Inflammatory macrophage treated with lipopolysaccharide for 1 hour (primary cell): ENCODE measurements at places on chromosomes 2 and 18.

DNA sequence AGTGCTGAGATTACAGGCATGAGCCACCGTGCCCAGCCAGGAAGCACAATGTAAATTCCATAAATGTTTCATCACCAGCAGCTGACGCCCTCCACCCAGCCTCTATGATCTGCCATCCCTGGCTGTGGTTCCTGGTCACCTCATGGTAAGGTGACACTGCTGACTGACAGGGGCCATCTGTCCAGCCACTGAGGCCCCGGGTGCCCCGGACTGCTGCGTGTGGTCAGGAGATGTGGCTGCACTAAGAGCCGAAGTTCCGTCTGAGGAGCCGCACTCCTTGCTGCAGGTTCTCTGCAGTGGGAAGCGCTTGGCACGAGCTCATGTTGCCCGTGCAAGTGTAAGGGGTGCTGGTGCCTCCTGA lies 10.9 kb downstream of the NTSR2 start:
- DNase-seq, result no peak

DNA sequence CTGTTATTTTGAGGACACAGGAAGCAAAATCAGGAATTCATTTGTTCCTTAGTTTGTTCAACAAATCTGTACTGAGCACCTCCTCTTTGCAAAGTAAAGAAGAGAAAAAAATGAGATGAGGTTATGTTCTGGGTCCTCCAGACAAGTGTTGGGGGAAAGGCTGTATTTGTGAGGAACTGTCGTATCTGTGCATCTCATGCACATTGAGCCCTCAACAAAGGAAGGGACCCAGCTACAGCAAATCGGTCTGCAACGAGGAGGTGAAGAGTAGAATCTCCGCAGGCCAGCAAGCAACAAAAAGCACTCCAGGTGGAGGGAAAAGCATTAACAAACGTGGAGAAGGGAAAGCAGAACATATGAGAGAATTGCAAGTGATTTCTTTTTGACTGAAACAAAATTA lies 143.0 kb upstream of the CYP1B1 start:
- no peak for DNase-seq

GRCh38 chr2:109494351-109494750 lies 119.4 kb downstream of the SEPTIN10 start:
- no peak for DNase-seq

- DNase-seq, result peak; percentile 57
Observed at GRCh38 chr2:10665833-10666232, 23.9 kb downstream of the NOL10 start.

DNA sequence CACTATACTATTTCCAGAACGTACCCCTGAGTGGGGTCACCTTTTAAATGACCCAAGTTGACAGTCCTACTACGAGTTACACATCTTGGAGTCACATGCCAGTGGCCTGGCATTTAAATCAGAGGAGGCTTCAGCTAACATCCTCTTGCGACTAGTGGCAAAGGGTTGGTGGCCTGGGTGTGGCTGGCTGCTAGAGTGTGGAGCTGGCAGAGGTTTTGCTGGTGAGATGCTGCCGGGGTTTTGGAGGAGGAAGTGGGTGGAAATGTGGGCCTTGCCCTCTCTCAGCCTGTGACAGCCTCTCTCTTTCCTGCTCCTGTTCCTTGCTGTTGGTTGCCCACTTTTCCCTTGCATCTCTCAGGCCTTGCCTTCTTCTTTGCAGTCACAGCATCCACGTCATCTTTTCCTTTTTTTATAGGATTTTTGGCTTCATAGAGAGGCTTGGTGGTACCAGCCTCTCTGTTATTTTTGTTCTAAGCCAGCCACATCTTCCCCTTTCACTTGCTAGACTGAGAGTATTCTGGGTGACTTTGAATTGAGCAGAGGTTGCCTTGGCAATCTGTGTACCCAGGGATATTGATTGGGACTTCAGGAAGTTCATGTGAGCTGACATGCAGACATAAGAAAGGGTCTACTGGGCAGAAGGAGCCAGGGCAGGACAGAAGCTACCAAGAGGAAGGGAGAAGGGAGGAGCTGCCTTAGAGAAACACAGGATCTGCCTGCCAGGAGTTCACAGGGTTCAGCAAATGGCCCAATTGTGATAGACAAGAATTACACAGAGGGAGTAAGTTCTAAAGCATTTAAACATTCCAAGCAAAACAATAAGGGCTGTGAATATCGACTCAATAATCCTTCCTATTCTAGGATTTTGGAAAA lies 55.4 kb downstream of the CDC42EP3 start:
- peak; percentile 65 for DNase-seq

- no peak for DNase-seq
Observed at GRCh38 chr2:229818230-229818629, 103.6 kb downstream of the TRIP12 start.

GRCh38 chr18:31490833-31491232 lies 7.1 kb upstream of the DSG2 start:
- no peak for DNase-seq

DNA sequence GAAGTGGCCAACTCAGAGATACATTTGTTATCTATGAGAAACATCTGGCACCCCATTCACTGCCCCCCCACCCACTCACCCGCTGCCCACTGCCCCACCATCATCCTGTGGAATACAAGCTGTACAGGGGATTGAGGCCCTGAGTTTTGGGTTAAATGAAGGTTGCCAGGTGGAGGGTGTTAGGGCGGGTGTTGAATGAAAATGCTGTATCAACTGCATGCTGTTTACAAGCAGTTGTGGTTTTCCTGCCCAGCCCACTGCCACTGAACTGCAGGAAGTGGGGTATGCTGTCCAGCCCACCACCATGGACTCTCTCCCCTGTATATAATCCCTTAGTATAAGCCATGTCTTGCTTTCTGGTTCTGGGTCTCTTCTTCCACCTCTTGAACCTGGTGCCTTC lies 481.9 kb downstream of the METTL4 start:
- no peak for DNase-seq

- no peak for DNase-seq
Observed at GRCh38 chr18:8978394-8978793, 124.1 kb upstream of the NDUFV2 start.

GRCh38 chr2:4838626-4839025 lies 853.6 kb upstream of the SOX11 start:
- no peak for DNase-seq

DNA sequence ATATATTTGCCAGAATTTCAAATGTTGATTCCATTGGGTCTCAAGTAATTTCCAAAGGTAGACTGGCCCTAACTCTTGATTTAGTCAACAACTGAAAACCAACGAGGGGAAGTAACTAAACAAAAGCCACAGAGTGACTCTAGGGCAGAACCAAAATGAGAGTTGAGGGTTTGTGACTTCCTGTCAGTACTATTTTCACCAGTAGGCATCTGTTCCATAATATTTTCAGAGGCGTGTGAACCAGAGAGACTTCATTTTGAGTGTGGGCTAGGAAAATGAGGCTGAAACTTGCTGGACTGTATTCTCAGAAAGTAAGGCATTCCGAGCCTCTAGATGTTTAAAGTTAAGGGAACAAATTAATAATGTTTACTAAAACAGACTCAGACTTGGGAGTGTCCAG lies 70.6 kb downstream of the GDF7 start:
- DNase-seq, result no peak

GRCh38 chr2:60095202-60095815 lies 458.1 kb downstream of the BCL11A start:
- no peak for DNase-seq

GRCh38 chr2:67574230-67574629 lies 177.1 kb downstream of the ETAA1 start:
- DNase-seq, result no peak

DNA sequence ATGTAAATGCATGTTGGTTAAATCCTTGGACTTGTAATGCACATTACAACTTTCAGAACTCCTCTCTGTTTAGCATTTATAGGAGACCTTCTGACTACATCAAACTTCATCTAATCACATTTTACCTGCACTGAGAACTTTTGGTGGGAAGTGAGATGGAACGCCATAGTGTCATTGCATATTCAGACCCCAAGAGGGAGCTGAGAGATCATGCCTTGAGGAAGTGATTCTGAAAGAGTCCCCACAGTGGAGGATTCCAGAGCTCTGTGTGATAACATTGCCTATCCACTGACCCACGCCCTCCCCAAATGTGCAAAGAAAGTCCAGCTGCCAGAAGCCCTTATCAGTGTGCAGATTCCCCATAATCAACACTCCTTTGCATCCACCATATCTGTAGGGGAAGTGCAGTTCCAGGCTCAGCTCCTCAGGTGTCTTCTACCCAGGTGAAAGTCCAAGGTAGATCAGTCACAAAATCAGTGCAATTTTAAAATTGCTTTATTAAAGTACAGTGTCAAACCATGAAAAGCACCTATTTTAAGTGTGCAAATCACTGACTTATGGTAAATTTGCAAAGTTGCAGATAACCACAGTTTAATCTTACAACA lies 212.4 kb downstream of the RPIA start:
- DNase-seq, result peak; percentile 61

DNA sequence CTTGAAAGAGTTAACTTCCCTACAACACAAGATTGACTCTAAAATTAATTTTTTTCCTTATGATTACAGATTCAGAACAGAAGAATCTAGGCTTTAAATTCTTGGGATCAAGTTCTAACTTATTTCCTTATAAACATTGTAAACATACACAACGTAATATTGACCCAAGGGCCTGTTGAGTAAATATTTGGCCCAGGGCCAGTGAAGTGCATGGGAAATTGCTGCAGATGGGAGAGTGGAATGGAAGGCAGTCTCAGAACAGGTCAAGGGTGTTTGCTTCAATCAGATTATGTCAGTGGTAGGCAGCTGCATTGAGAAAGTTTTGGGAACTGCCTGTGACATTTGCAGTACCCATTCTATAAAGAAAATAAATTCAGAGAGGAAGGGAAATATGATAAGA lies 137.6 kb downstream of the MYO1B start:
- DNase-seq, result peak; percentile 13

- no peak for DNase-seq
Observed at GRCh38 chr2:15383695-15384350, 177.3 kb downstream of the NBAS start.

- DNase-seq, result peak; percentile 96
Observed at GRCh38 chr2:239978411-239978810, 46.7 kb downstream of the NDUFA10 start.

DNA sequence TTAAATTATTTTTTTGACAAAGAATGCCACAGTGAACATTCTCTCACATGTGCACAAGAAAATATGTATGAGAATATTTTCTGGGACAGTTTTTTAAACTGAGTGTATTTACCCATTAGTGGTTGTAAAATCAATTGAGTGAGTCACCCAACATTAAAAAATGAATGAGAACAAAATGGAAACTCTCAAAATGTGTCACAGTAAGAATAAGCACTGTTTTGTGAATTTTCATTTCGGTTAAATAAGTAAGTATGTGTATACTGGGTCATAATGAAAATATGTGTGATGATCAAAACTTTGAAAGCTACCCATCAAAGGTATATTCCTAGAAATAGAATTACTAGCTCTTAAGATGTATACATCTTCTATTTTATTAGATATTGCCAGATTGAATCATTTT lies 11.6 kb downstream of the BABAM2 start:
- DNase-seq, result no peak

DNA sequence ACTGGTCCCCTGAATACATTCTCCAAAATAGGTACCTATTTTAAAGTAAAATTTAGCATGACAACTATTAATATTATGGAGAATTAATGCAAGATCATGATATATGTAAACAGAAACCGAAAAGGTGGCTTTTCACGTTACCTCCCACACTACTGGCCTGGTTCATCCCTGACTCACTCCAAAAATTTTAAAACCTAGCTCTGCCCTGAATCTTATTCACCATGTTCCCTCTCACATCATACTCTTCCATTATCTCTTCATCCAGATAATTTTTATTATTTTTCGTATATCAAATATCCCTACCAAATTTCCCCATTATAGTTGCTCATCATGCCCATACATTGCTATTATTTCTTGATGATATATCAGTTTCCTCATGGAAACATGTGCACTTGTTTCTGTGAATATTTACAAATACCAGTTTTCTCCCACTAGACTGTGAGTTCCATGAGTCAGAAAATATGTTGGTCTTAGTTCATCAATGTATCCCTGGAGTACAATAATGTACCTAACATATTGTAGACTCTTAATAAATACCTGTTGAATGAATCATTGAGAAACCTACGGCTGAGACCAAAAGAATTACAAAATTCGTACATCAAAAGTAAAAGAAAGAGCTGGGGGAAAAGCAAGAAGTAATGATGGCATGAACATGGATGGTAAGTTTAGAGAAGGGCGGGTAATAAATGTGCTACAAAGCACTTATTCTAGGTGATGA lies 360.1 kb upstream of the CHAC2 start:
- no peak for DNase-seq

DNA sequence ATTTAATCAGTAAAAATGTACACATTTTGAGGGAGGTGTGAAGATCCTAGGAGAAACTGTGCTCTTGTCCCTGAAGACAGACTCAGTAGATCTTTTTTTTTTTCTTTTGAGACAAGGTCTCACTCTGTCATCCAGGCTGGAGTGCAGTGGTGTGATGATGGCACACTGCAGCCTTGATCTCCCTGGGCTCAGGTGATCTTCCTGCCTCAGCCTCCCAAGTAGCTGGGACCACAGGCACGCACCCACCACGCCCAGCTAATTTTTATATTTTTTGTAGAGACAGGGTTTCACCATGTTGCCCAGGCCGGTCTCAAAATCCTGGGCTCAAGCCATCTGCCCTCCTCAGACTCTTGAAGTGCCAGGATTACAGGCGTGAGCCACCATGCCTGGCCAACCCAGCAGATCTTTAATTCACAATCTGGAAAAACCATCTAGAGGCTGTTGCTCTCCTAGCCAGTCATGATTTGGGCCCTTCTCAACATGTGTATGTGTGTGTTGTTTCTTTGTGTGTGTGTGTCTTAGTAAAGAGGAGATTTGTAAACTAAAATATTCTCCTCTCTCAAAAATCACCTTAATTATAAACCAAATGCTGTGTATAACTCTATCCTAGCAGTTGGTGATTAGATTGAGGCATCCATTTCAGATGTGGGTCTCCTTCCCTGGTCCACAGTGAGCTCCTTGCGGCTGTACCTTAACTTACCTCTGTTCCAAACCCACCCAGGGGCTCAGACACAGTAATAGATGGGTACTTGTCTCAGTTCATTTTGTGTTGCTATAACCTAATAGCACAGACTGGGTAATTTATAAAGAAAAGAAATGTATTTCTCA lies 3.9 kb upstream of the MYCN start:
- no peak for DNase-seq

DNA sequence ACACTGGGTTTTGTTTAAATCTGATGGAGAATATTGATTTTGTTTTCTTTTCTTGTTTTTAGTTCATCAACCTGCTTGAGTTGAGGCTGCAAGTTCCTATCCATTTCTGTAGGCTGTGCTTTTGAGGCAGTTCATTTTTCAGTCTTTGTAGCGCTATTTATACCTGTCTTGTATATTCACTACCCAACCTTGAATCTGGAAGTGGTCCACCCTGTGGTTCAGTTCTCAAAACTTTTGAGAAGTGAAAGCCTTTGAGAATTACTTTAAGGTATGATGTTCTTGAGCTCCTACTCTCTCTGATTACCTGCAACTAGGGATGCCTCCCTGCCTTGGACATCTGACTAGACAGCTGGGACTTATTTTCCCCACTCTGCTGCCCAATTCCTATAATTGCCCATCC lies 53.5 kb upstream of the KCNE4 start:
- DNase-seq, result no peak

DNA sequence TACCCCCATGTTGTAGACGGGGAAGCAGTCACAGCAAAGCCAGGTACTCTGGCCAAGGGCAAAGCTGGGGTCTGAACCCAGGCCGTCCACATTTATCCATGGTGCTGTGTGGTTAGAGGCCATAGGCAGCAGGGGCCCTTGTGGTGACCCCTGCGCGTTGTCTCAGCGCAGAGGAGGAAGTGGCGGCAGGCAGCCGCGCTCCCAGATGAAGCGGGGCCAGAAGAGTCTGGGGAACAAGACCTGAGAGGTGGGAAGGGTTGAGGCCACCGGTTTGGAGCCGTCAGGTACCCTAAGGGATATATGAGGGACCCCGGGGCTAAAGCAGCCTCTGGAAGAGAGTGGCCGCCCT lies 770 bp downstream of the ZNF396 start:
- peak; percentile 29 for DNase-seq
